Aorta (tissue), 5 donors: ENCODE measurements at places on chromosomes 1 and 21. TPM values are rescaled to one million over a fixed set of nuclear protein-coding genes. Genes with fewer than 3 reads are reported as not detected.
A peak's percentile ranks its signal among the peaks of the same experiment; 100 is the strongest.

The EPB41 gene
- 23.9 TPM for total RNA-seq

The OR2W3 gene
- total RNA-seq, result 0.39 TPM

The RNU1-1 gene
- total RNA-seq, result 8,154 TPM

The OVAAL gene
- not detected for total RNA-seq

The TEX38 gene
- not detected for total RNA-seq

DNA sequence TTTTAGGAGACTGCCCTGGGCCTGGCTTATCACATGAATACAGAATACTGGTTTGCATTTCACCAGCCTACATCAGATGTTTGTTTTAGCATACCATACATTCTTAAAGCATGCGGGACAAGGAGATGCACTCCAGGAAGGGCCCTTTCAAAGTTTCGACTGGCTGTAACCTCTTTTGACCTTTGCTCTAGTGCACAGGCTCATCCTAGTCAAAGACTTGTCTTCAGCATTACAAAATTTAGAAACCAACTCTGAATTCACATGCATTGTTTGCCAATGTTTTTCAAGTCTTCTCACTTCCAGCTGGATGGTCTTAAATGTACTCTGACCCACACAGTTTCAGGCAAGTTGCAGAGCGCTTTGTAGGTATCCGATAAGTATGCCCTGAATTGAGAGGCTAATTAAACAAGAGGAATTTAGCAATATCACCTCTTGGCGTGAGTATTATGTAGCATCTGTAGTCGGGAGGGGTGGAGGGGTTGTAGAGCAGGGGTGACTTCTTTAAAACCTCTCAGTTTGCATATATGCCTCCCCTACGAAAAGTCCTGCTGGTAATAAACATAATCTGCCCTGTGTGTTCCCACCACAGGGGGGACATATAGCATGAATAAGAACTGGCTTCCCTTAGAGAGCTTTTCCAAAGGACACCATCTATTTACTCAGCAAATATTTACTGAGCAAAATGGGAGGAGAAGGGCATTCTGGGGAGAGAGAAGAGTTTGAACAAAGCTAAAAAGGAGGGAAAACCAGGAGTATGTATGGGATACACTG lies 24.4 kb upstream of the AHCYL1 start:
- no peak for DNase-seq

GRCh38 chr1:160446945-160447600 lies 46.7 kb downstream of the VANGL2 start:
- DNase-seq, result no peak

- no peak for DNase-seq
These were observed 13.2 kb upstream of the SLC2A1 start for GRCh38 chr1:42971841-42972291.

DNA sequence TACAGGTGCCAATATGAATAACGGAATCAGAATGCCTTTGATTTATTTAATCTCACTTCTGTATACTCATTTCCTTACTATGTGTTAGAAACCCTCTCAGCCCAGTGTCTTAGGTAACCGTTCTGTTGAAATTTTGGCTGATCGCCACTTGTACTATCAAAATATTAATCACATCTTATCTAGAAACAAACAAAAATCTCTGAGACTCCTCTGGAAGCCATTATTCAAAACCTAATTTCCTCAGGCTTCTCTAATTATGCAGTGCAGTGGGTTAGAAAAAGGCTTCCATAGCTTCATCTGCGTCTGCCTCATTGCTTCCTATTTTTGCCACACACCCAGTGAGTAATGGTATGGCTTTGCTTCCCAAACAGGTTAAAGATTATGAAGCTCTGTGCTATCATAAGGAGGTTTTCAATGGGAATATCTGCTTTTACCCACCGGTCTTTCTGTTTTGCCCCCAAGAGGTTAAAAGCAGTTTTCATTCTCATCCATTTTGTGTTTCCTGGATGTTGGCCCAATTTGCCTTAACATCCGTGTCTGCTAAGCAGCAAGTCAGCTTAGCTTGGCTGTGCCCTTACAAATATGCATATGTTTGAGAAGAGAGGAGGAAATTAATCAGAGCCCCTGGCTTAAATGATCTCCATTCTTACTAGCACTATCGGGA lies 129.6 kb downstream of the RYR2 start:
- DNase-seq, result no peak

- DNase-seq, result no peak
These were observed 34.1 kb downstream of the EGLN1 start for GRCh38 chr1:231387770-231388669.

DNA sequence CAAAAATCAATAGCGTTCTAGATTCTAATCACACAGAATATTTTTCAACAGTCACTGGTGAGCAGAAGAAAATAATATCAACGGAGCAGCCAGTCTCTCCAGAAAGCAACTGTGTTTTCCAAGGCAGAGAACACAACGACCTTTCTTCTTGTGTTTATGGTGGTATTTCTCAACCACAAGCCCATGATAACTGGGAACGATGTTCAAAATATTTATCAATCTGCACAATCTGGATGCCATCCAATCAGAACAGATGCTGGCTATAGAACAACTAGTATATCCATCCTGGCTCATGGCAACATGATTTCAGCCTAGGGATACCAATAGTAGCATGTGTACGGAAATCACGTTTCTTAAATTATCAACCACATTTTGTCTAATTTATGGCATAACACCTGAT lies 162.7 kb upstream of the RUNX1 start:
- DNase-seq, result no peak

DNA sequence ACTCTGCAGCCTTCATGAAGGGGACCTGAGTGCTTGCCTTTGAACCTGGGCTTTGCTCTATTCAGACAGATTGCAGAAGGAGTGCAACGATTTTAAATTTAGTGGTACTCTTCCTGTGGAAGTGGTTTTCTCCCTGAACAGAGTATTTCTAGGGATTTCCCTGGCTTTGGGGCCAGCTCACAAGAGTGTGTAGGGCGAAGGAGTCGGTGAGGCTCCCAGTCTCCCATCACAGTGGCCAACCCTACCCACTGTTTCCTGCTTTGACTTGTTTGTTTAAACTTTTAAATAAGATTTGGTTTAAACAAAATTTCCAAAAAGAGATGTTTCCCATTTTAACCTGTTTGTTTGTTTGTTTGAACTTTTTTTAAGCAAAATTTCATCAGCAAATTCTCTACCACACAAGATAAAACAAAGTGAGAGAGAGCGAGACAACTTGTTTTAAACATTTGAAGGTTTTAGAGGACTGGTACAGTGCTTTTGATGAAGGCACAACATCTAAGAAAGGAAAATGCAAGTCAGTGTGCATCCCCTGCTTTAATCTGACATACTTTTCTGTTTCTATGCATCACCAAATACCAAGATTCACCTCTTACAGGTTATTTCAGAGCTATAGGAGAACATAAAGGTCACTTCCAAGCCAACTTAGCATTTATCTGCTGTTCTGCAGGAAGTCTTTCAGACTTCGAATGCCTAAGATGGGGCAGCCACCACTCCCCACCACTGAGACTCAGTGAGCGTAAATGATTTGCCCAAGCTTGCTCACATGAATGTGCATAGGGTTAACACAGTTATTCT lies 6.6 kb downstream of the SELP start:
- no peak for DNase-seq

DNA sequence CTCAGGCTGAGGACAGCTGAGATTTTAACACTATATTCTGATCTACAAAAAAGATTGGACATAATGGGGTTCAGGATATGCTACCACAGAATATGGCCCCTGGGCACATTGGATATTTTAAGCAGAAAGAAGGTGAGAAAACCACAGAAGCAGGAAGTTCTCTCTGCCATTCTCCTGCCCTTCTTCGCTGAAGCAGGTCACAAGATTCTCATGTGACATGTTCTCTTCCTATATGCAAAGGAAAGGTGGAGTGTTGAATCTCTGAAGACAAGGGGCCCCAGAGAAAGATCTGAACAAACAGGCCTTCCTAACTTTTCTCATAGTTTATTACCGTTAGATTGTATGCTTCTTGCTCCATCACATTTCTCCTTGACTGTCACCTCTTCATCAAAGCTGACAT lies 285.7 kb downstream of the S1PR1 start:
- DNase-seq, result no peak

- no peak for DNase-seq
These were observed 204.7 kb downstream of the BARHL2 start for GRCh38 chr1:90512441-90512840.

GRCh38 chr1:8421721-8422120 lies 103.8 kb downstream of the SLC45A1 start:
- no peak for DNase-seq

- DNase-seq, result peak; percentile 64
These were observed 1.8 kb downstream of the SH2D5 start for GRCh38 chr1:20730690-20731056.

DNA sequence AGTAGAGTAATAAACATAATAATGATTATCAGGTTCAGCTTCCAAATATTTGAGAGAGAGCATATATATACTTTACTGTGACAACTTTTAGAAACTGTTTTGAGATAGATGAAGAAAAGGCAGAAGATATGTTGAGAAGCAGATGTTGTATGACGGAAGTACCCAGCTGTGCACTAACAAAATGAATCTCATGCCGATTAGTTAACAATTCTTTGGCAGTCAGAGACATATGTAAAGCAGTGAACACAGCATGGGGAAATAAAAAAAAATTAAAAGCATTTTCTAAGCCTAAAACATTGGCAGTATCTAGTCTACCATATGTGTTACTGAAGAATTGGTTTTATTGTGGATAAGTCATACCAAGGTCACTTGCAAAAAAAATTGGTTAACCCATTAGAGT lies 51.8 kb downstream of the MAGI3 start:
- DNase-seq, result no peak

GRCh38 chr1:229694053-229694693 lies 68.1 kb downstream of the URB2 start:
- DNase-seq, result peak; percentile 79

DNA sequence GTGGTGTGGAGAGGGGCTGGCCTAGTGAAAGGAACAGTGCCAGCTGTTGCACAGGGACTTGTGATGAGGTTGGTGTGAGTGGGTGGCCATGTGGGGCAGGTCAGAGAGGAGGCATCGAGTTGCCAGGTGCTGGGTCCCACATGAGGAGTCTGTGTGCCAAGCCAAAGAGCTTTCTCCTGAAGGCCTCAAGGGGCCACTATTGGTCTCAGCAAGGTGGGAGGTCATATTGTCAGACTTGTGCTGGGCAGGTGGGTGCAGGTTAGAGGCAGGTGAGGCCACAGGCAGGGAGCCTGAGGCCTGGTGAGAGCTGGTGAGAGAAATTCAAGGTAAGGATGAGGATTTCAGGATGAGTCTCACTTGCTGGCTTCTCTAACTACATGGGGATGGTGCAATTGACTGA lies 256.8 kb downstream of the DISC1 start:
- no peak for DNase-seq

GRCh38 chr1:44515416-44515815 lies 110.4 kb downstream of the RNF220 start:
- DNase-seq, result no peak

GRCh38 chr1:183756326-183756725 lies 48.6 kb upstream of the RGL1 start:
- DNase-seq, result no peak

GRCh38 chr1:55337801-55338447 lies 122.8 kb upstream of the USP24 start:
- DNase-seq, result no peak
